Tibial nerve (tissue), 4 donors: ENCODE measurements at places on chromosomes 13 and 19. TPM values are rescaled to one million over a fixed set of nuclear protein-coding genes. Genes with fewer than 3 reads are reported as not detected.

GRCh38 chr13:23427342-23427843 lies 6.1 kb downstream of the SACS start:
- DNase-seq: no peak

PEX11G gene
- total RNA-seq: 9.2 TPM

- no peak for DNase-seq
Measured at GRCh38 chr19:28563964-28564921, 648.7 kb downstream of the UQCRFS1 start.

PSG2 gene
- not detected for total RNA-seq
